ENCODE measurements at places on chromosomes 3 and 15.

- DNase-seq, result no peak
Measured at GRCh38 chr15:44554934-44555723, 18.2 kb downstream of the EIF3J start.

DNA sequence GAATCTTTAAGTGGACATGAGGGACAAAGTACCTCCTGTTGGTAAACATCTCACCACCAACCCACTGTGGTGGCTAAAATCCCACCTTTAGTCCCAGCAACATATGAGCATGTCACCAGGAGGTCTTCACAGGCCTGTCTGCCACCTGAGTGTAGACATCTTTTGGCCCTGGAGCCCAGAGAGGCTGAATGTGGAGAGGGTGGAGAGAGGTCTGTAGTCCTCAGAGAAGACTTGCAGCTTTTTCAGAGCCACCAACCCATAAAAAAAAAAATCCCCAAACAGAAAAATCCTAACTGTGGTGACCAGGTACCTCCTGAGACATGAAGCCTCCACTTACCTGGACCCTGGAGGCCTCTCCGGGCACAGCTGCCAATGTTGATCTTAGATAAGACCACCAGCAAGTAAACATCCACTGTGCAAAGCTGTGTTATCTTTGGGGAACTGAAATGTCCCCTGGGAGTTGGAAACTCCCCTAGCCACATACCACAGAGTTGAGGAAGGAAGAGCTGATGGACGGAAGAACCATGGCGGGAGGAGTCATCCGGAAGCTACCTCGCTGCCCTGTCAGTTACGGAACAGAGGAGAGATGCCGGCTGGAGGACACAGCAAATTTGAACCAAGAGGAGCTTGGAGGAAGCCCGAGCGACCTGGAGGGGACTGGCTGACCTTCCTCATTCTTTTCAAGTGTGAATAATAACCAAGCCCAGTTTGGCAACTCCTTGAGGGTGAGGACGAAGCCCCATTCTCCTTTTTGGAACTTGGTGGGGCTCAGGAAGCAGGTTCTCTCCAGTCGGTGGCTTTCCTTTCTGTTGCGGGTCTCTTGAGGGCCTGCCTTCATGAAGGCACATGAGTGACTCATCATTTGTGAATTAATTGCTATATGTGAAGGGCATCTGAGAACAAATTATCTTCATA, at the start of gene GHRL:
Gene GHRL (minus strand): TSS at position 443 of the 915 bp plus-strand sequence. CDS start 2,767 bp downstream, outside the sequence.
- DNase-seq, result no peak

DNA sequence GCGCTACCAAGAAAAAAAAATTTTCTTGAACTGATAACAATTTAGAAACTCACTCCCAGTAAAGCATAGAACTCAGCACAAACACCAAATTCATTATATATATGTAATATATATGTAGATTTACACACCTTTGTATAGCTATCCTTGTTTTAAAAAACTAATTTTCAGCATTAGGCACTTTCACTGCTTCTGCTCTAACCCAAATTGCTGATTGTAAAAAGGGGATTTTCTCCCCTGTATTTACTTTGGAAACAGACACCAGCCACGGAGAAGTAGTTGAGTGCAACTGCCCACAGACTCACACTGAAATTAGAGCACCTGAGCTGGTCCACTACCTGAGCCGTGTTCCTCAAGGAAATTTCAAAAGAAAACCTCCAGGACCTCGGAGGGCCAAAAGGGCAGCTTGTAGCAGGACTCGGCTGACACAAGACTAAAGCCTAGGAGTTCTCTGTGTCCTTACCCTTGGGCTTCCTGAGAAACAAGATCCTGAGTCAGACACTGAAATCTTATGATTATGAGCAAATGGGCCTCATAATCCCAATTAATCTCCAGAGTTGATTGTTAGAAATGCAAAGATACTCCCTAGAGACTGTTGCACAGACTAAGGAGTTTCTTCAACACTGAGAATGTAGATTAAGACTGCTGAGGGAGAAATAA, 106.0 kb downstream of the TNIK start:
- no peak for DNase-seq

GRCh38 chr3:96192966-96193550, 621.3 kb upstream of the EPHA6 start:
- no peak for DNase-seq

GRCh38 chr3:37923569-37924040, 61.9 kb downstream of the CTDSPL start:
- DNase-seq, result no peak

Measured in uterus (tissue), 4 donors.